ENCODE measurements at places on chromosomes 2 and 18.
A peak's percentile ranks its signal among the peaks of the same experiment; 100 is the strongest.

- DNase-seq: no peak
Measured at GRCh38 chr18:47163241-47163640, 12.9 kb downstream of the IER3IP1 start.

DNA sequence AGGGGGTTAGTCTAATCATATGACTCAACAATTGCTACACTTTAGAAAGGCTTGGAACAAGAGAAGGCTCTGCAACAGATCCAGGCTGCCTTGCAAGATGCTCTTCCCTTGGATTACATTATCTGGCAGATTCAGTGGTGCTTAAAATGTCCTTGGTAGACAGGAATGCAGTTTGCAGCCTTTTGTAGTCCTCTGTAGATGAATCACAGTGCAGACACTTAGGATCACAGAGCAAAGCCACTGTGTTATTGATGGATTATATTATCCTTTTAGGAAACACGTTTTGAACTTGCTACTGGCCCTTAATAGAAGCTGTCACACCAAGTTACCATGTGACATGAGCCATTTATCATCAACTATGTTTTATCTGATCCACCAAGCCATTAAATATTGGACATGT, 152.2 kb downstream of the CBLN2 start:
- no peak for DNase-seq

DNA sequence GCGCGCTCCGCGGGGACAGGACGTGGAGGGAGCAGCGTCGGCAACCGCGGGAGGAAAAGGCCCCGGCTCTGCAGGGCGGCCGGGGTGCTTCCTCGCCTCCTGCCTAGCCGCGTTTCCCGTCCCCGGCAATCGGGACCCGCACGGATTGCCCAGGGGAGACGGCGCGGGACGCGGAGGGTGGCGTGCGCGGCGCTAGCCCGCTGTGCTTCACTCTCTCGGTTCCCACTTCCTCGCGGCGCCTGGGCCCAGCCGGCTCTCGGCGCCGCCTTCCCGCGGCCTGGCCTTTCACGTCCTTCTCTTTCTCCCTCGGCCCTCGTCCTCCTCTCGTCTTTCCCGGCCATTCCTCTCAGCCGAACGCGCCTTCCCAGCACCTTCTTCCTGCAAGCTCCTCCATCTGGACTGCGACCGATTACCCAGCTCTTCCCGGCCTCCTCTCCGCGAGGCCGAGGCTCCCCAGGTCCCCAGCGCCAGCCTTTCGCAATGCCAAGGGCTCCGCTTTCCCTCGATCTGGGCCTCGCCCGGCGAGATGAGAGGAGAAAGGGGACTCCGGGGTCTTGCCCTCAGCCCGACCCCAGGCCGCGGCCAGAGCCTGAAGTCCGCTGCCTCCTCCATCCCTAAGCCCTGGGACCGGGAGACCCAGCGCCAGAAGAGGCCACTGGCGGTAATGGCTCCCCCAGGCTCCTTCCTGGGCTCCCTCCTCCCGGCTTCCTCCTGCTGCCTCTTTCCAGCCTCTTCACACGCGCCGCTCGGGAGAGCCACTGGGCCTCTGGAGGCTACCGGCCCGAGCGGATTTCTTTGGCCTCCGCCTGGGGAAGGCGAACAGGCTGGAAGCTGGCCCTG, 34.3 kb upstream of the ATP6V1B1 start:
- DNase-seq: no peak

GRCh38 chr2:158733430-158733755, 61.7 kb upstream of the DAPL1 start:
- DNase-seq: no peak

- DNase-seq: no peak
Measured at GRCh38 chr2:43389581-43390466, 163.4 kb upstream of the ZFP36L2 start.

- no peak for DNase-seq
Measured at GRCh38 chr2:15803543-15804245, 136.7 kb upstream of the MYCN start.

DNA sequence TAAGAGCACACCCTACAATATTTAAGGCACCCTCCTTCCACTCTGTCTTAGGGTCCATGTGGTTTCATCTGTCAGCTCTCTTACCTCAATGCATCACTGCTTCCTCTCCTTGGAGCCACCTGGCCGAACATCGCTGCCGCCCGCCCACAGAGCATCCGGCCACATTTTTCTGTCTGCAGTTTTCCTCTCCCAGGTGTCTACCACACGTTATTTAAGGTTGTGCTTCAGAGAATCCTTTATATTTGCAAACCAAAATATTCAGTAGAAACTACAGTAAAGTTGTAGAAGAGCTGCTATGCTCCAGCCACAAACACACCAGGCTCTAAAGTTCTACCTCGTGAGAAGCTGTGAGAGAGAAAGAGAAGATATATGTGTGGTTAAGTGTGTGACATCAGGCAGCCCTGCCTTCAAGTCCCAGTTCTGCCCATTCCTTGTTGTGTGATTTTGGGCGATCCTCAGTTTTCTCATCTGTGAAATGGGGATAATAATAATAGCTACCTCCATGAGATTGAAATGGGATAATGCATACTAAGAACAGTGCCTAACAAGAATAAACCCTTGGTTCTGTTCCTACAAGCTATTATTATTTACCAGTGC, 4.9 kb upstream of the STK17B start:
- peak; percentile 85 for DNase-seq

- no peak for DNase-seq
Measured at GRCh38 chr2:232318169-232318855, 60.2 kb upstream of the ALPP start.

DNA sequence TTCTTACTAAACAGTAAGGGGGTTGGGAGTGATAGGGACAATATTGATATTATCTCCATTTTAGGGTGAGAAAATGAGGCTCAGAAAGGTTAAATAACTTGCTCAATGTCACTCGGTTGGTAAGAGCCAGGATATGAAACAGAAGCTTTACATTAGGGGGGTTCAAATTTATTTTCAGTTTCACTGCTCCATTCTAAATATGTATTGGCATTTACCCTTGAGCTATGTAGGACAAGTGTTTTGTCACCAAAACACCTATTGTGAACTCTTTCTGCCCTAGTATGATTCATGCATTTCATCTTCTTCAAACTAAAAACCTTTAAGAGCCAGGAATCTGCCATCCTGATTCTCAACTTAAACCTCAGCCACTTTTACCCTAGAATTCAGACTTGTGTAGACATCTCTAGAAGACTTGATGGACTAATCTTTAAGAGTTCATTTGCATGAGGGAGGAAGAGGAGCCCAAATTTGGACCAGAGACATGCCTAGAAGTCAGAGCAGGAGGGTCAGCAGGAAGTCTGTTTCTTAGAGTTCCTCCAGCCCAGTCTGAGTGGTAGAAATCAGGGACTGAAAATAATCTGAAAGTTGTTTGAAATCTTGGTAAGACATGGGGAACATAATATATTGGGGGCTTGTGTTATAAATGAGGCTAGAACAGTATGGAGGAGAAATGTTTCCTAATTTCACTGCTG, 129.4 kb upstream of the ATP5MC3 start:
- DNase-seq: no peak

GRCh38 chr2:188291617-188292347, at the start of gene GULP1:
TSS of gene GULP1 (plus strand) at chr2:188291874. CDS start at chr2:188477703, 185,829 bp downstream.
- no peak for DNase-seq

GRCh38 chr2:74043345-74044329, 58.9 kb downstream of the TET3 start:
- no peak for DNase-seq

GRCh38 chr18:7904529-7904928, 337.4 kb downstream of the PTPRM start:
- no peak for DNase-seq

- no peak for DNase-seq
Measured at GRCh38 chr2:66489436-66489835, 54.5 kb downstream of the MEIS1 start.

DNA sequence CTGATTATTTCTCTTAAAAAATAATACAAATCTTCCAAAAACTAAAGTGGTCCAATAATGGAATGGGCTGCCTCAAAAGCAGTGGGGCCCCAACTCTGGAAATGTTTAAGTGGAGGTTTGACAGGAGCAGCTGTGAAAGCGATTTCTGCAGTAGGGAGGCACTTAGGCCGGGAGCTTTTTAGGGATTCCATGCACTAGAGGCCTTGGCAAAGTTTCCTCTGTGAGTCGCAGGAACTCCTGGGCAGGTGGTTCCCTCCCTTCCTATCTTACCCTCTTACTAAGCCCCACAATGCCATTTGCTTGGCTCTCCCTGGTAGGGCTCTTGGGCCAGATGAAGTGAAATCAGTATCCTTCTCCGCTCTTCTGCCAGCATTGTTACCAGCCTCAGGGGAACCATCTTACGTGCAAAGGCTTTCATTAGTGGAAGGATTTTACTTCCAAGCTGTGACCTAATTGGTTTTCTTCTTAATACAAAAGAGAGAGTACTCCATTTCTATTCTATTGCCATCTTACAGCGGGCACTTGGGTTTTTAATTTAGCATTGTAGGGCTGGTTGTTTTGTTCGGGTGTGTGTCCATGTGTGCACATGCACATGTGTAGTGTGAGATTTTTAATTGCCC, 34.3 kb upstream of the C18orf32 start:
- no peak for DNase-seq

DNA sequence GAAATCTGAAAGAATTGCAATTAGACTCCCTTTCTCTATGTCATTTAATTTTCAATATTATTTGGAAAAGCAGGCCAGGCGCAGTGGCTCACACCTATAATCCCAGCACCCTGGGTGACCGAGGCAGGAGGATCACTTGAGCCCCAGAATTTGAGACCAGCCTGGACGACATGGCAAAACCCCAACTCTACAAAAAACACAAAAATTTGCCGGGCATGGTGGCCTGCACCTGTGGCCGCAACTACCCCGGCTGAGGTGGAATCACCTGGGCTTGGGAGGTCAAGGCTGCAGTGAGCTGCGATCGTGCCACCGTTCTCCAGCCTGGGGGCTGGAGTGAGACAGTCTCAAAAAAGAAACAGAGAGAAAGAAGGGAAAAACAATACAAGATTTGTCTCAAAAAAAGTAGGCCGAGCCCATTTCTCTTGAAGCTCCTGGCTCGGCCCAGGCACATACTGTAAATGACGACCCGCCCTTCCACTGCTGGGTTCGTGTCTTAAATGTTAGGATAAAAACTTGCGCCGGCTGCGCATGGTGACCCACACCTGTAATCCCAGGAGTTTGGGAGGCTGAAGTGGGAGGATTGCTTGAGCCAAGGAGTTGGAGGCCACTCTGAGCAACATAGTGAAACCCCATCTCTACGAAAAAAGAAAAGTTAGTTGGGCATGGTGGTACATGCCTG, 31.1 kb upstream of the GPC1 start:
- DNase-seq: no peak

DNA sequence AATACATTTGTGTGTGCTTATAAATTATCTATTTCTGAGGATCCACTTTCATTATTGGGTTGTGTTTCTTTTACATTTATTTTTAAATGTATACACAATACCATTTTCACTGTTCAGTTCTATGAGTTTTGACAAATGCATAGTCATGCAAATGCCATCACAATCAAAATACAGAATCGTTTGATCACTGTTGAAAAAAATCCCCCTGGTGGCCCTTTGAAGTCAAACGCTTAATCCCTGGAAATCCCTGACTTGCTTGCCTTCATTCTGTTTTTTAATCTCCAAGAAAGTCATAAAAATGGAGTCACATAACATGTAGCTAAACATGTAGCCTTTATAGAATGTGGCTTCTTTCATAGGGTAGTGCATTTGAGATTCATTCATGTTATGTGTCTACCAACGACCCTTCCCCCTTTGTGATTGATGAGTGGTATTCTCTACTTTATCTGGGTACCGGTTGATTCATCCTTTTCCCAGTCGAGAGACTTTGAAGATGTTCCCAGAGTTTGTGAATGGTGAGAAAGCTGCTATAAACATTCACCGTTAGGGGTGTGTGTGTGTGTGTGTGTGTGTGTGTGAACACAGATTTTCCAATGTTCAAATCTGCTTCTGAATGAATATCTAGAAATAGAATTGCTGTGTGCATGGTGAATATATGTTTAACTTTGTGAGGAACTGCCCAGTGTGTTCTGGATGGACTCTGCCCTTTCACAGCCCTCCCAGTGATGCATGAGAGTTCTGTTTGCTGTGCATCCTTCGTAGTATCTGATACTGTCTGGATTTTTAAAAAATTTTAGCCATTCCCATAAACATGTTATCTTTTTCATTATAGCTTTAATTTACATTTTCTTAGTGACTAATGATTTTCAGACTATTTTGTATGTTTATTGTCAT, 173.6 kb downstream of the GALR1 start:
- DNase-seq: no peak

DNA sequence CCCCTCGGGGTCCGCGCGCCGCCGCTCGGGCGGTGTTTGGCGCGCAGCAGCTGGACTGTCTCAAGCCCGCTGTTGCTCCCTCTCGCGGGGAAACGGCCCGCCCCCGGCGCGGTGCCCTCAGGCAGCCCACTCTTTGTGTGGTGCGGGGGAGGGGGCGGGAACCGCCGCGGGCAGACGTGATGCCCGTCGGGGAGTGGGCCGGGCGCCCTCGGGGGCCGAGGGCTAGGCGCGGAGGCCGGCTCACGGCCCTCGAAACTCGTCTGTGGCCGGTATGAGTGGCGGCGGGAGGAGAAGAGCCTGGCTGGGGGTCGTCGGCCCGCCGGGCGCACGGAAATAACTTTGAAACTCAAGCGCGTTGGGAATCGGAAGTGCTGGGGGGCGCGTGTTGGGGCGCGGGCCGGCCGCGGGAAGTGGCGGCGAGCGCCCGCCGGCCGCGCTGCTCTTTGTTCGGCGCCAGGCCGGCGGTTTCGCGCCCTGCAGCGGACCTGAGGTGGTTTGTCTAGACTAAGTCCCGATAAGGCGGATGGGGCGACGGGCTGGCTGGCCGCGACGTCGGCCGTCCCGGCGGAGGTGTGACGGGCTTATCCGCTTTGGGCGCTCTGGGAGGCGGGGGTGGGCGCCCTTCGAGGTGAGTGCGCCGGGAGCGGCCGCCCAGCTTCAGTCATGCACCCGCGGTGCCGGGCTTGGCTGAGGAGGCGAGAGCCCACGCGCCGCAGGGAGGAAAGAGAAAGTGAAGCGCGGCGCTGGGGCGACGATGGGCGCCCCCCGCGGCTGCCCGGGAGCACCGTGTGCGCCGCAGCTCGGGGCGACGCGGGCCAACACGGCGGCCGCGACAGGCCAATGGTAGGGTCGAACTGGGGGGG, 679 bp downstream of the PTMA start:
- DNase-seq: peak; percentile 65

DNA sequence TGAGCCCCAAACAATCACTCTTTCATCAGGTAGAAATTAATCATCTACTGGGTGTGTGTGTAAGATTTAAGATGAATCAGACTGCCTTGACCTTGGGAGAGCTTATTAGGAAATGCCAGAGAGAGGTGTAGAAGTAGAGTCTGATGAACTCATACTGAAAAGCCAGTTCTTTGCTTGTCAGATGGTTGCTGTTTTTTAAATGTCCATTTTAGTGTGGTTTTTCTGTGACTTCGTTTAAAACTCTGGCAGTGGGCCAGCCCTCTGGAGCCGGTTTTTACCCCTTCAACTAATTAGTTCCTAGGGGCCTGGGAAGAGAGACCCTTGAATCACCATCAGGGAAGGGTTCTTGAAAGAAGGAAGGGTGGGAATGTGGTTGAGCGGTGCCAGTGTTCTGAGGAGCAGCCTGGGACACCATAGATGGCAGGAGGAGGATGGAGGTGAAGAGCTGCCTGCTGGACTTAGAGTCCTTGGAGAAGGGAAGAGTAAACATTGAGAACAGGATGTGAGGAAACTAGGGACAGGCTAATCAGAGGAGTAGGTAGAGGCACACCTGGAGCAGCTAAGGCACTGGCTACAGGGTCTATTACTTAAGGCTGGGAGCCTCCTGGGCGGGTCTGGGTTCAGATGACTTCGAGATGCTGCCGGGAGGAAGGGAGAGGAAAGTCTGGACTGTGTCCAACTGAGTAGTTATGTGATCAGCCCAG, 66.1 kb downstream of the LRRFIP1 start:
- DNase-seq: no peak

Data from stimulated activated CD8-positive, alpha-beta memory T cell treated with anti-CD3 and anti-CD28 coated beads, Interleukin-7, amount 100 ng/mL, for 4 hours (primary cell).